ENCODE measurements at places on chromosomes 11 and 22. TPM values are rescaled to one million over a fixed set of nuclear protein-coding genes. Genes with fewer than 3 reads are reported as not detected.

Gene DCUN1D5
- 90.2 TPM for total RNA-seq

Gene MS4A6E
- not detected for total RNA-seq

Gene MRGPRE
- total RNA-seq, result not detected

Gene FGF19
- not detected for total RNA-seq

Gene PVALB
- not detected for total RNA-seq

Gene DDTL
- 3.3 TPM for total RNA-seq

Gene MEN1
- 21.4 TPM for total RNA-seq

Gene SORL1
- 9.9 TPM for total RNA-seq

Gene PLA2G3
- total RNA-seq, result not detected

GRCh38 chr11:95085117-95085816 is 4.4 kb upstream of the ENDOD1 start:
- H3K27me3 ChIP-seq, result no peaks in the 10 kb centered on the region
- peaks cover 49% of the 10 kb centered on the region for H3K4me1 ChIP-seq
- H3K4me3 ChIP-seq, result no peak overlapping the region
- no peak overlapping the region for H3K27ac ChIP-seq
- DNase-seq, result no peak
- H3K36me3 ChIP-seq, result no peaks in the 10 kb centered on the region

DNA sequence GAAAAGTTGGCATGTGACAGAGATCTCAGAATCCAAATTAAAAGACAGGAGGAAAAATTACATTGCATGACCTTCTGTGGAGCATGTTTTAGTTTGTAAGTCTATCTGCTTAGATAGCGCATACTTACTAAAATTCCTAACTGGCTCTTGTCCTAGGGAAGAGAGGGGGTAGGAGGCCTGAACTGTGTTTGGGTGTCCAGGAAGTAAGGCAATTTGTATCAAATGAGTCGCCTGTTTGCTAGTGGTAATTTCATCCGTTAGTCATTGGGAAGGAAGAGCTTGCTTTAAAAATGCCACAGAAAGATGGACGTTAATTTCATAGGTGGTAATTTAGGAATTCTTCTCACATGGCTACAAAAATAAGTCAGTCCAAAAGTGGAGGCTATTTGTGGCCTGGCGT is 18.5 kb downstream of the GRK3 start:
- H3K36me3 ChIP-seq, result no peaks in the 10 kb centered on the region
- no peak overlapping the region for H3K27ac ChIP-seq
- DNase-seq, result no peak
- no peaks in the 10 kb centered on the region for H3K27me3 ChIP-seq

DNA sequence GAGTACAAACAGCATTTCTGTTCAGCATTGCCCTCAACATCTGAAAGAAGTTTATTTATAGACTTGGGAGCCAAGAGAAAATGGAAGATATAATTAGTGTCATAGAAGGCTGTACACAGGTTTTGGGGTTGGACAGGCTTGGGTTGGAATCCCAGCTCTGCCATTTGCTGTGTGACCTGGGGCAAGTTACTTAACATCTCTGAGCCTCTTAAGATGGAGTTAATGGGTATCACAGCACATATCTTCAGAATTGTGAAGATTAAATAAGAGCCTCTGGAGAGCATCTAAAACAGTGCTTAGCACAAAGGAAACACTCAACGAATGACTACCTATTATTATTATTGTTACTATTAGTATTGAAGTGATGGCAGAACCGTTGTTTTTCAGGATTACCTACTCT is 12.1 kb downstream of the CACNG2 start:
- H3K27me3 ChIP-seq, result peaks cover 24% of the 10 kb centered on the region
- H3K36me3 ChIP-seq, result no peaks in the 10 kb centered on the region
- no peak overlapping the region for H3K4me3 ChIP-seq
- DNase-seq, result no peak
- no peak overlapping the region for H3K27ac ChIP-seq

DNA sequence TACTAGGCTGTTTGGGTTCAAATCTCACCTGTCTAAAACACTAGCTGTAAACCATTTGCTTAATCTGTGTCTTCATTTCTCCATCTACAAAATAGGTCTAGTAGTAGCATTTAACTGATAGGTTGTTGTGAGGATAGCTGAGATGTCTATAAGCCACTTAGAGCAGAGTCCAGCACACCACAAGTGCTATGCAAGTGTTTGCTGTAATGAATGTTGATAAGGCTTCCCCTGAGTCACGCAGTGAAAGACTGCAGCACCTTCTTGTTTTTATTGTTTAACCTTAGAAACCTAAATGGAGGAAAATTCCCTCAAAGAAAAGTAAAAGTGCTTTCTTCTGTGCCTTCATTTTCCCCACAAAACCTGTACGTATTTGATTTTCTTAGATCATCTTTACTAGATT is 23.1 kb upstream of the LDHA start:
- no peaks in the 10 kb centered on the region for H3K27me3 ChIP-seq
- no peaks in the 10 kb centered on the region for H3K4me1 ChIP-seq
- H3K36me3 ChIP-seq, result no peaks in the 10 kb centered on the region
- no peak overlapping the region for H3K4me3 ChIP-seq
- no peak for DNase-seq

DNA sequence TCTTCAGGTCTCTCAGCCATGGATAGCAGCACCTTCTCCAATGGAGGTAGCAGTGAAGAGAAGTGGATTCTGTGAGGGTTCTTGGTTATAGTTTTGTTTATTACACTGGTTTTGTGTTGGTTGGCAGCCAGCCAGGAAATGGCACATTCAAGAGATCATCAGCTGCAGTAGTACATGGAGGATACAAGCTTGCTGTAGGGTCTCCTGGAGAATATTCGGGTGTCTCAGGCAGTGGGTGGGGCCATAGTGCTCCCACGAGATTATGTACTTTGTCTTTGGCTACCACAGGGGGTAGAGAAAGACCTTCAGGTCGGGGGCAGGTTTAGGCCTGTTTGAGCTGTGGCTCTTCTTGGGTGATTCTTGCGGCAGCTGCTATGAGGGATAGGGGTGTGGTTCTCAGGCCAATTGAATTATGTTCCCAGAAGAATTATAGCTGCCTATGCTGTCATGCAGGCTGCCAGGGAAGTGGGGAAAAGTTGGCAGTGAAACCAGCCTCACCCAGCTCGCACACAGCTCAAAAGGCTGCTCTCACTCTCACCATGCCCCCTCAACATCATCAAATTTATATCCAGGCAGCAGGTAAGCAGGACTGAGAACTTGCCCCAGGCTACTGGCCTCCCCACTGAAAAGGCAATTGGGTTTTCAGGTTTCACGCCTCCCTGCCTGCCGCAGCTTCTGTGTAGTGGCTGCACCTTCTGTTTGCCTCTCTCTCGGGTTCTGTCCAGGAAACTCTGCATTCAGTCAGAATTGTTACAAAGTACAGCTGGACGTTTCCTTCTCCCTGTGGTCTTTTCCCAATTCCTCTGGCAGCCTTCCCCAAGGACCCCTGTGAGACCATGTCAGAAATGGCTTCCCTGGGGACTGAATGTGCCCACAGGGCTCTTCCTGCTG is 435.5 kb downstream of the LUZP2 start:
- no peak overlapping the region for H3K4me3 ChIP-seq
- H3K27ac ChIP-seq, result no peak overlapping the region
- no peaks in the 10 kb centered on the region for H3K4me1 ChIP-seq

DNA sequence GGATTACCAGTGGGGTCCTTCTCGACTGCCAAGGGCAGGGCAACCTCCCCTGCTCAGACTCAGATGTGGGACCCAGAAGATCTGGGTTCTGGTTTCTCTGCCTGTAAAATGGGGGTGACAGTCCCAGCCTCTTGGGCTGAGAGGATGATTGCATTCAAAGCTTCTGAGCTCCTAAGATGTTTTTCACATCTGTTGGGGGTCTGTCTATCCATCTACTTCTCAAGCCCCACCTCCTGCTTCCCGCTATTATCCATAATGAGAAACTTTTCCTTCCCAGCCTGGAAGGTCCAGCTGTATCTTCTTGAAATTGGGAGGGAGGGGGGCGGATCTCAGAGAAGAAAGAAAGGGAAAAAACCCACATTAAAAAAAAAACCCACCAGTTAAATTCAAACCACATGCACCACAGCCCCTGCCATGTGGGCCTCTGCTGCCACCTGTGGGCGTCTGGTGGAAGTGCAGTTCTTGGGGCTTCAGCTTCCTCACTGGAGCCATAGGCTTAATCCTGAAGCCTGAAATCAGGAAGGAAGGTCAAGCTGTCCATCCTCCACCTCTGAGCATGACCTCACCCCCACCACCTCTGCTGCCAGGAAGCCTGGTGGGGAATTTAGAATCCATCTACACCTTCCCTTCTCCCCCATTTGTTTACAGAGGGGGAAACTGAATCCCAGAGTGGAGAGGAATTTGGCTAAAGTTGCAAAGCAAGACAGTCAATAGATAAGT is 27.3 kb downstream of the ARHGEF17 start:
- peak; percentile 92 for DNase-seq
- H3K4me1 ChIP-seq, result peaks cover 52% of the 10 kb centered on the region
- H3K27ac ChIP-seq, result peak overlapping the region; percentile 87
- H3K27me3 ChIP-seq, result no peaks in the 10 kb centered on the region

DNA sequence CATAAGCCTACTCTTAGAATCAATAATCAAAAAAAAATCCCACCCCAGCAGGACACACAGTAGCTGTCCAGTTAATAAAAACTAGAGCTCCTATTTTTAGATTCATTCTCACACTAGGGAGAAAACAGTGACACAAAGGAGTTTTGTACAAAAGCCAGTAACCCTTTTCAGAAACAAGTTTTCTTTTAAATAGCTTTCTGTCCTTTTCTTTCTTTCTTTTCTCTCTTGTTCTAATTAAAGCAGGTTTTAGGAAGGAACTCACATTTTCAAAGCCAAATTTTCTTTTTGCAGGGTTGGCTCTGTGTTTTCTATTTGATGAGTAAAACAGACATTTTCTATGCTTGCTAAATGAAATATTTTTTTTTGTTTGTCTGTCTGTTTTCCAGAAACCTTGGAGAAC is 1390.7 kb downstream of the FAM181B start:
- H3K4me3 ChIP-seq, result no peak overlapping the region
- no peaks in the 10 kb centered on the region for H3K36me3 ChIP-seq
- no peak overlapping the region for H3K27ac ChIP-seq
- no peak for DNase-seq
- H3K27me3 ChIP-seq, result no peaks in the 10 kb centered on the region
- H3K4me1 ChIP-seq, result no peaks in the 10 kb centered on the region

- no peaks in the 10 kb centered on the region for H3K36me3 ChIP-seq
- no peaks in the 10 kb centered on the region for H3K4me1 ChIP-seq
- DNase-seq, result no peak
- no peak overlapping the region for H3K4me3 ChIP-seq
- no peak overlapping the region for H3K27ac ChIP-seq
- no peaks in the 10 kb centered on the region for H3K27me3 ChIP-seq
These were observed 1000.9 kb downstream of the DLG2 start for GRCh38 chr11:84626256-84626655.

DNA sequence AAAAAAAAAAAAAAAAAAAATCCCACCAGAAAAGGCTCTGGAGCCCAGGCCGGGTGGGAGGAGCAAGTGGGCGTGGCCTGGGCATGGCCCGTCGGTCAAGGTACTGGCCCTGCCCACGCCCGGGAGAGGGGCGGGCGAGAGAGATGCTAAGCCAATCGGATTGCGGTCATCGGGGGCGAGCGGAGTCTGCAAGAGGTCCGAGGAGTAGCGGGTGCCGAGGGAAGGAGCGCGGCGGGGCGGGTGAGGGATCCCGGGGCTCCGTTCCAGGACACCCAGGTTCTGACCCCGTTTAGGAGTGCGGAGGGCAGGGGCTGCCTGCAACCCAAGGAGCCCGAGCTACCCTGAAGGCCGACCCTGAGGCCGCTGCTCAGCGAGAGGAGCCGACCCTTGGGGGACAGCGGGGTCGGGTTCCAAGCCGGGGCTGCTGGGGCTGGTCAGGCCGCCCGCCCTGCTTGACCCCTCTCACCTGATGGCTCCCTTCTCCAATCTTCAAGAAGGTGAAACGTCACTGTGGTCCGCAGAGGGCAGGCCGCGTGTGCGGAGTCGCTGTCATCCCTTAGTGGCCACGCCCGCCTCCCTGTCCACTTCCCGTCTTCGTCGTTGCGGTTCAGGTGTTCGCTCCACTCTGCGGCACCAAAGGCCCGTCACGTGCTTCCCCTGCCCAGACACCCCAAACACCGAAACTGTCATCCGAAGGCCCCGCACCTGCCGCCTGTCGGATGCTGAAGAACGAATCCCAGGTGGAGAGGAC is 11.1 kb upstream of the TAB1 start:
- DNase-seq, result peak; percentile 63
- no peaks in the 10 kb centered on the region for H3K4me1 ChIP-seq
- no peaks in the 10 kb centered on the region for H3K27me3 ChIP-seq
- no peaks in the 10 kb centered on the region for H3K36me3 ChIP-seq
- H3K4me3 ChIP-seq, result peak overlapping the region; percentile 72

- no peak overlapping the region for H3K4me3 ChIP-seq
- DNase-seq, result no peak
- H3K27ac ChIP-seq, result no peak overlapping the region
These were observed 1321.7 kb downstream of the TBC1D22A start for GRCh38 chr22:48084041-48084728.

DNA sequence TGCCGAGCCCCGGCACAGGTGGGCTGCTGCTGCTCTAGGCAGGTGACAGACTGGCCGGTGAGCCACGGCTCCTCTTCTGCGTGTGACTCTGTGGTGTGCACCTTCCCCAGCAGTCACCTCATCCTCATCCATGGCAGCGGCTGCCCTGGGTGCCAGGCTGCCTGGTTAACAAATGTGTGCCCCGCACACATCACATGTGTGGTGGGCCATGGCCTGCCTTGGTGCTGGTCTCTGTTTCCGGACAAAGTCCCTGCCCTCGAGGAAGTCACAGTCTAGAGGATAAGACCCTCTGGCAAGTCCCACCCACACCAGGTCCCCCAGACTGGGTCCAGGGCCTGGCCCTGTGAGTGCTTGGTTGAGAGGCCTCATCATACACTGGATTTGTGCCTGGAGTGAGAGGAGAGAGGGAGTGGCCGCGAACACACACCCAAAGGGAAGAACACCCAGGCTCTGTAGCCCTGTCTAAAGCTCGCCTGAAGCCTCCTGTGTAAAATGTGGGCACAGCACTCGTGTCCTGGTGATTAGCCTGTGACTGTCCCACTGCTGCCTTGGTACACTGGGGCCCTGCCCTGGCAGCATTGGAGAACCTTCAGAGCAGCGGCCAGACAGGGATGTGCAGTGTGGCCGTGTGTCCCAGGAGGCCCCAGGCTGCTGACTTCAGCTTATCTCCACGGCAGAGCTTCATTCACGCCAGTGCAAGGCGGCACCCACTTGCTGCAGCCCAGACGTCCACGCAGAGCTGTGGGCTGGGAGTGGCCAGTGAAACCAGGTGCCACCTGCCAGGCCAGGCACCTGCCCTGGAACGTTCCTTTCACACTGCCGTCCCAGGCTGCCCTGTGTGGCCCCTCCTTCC is 269.9 kb downstream of the TBC1D22A start:
- peak overlapping the region; percentile 14 for H3K27ac ChIP-seq
- no peak overlapping the region for H3K4me3 ChIP-seq
- DNase-seq, result no peak
- no peaks in the 10 kb centered on the region for H3K27me3 ChIP-seq

DNA sequence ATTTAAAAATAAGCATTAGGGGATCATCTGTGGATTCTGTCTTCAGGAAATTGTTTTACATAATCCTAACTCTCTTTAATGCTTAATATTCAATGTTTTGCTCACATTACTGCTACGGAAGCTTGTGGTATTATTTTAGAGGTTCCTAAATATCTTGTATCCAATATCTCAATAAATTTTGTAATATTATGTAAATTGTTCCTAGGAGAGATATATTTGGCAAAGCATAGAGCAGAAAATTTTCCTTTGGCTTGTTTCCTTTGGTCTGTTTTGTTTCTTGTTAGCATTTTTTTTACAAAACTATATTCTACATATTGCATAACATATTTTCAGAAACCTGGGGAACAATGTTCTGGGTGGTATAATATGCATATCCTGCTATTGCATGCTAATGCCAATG is 144.8 kb downstream of the GRIA4 start:
- H3K27me3 ChIP-seq, result no peaks in the 10 kb centered on the region
- H3K36me3 ChIP-seq, result no peaks in the 10 kb centered on the region
- no peak overlapping the region for H3K27ac ChIP-seq
- H3K4me3 ChIP-seq, result no peak overlapping the region
- no peak for DNase-seq

Measured in tibial nerve (tissue), 4 donors.